ENCODE measurements at places on chromosomes 12 and 14.

- peak; percentile 65 for DNase-seq
Observed at GRCh38 chr12:55728939-55729818, at the start of gene CD63. CD63 (minus strand) TSS chr12:55729009; CDS start chr12:55728341, 668 bp downstream.

DNA sequence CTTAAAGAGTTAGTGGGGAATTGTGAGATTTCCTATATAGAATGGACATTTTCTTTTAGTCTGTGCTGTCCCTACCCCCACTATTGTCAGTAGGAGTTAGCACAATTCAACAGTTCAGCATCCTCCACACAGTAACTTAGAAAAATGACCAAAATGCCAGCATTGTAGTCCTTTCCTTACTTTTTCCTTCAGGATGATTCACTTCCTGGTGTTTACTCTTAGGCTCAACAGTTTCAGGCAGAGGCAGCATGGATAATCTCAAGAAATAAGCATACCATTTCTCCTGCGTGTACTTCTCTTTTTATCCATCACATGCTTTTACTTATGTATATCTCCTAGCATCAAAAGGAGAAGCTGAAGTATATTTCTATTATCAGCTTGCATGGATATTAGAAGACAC, 683.4 kb downstream of the SLC16A7 start:
- DNase-seq = no peak

DNA sequence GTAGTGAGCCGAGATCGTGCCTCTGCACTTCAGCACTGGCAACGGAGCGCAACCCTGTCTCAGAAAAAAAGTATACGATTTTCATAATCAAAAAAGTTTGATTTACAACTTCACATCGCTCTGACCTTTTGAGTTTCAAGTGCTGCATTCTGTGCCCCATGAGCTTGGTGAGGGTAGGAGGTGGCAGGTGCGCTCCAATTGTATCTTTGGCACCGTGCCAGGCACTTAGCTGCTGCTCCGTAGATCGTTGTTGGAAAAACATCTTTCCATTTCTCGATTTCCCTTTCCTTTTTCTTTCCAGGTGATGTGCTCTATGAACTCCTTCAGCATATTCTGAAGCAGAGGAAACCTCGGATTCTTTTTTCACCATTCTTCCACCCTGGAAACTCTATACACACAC, 203.7 kb downstream of the ETV6 start:
- no peak for DNase-seq

DNA sequence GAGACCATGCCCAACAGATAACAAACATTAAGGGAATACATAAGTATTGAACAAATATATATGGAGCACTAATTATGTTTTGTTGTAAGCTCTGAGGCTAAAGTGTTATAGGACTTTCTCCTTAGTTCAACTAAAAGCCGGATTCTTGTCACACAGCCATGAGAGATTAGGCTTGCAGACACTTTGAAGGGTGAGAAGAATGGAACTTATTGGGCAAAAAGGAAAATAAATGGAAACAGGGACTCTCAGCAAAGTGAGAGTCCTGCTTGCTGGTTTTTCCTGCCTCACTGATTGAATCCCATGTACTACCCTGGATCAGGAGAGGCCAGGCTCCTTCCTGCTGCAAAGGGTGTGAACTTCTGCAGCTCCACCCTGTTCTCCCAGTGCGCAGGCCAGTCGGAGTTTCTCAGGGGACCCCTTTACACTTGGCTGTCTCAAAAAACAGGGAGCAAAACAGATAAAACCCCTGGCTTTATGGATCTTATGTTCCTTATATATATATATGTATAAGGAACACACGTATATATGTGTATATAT, 77.1 kb upstream of the FUT8 start:
- no peak for DNase-seq
